NCI-H187 treated with DMSO at 0.1 percent for 48 hours (cell line): ENCODE measurements at places on chromosomes 7 and 10.

GRCh38 chr7:22295402-22296264 lies 61.3 kb downstream of the RAPGEF5 start:
- DNase-seq, result no peak

DNA sequence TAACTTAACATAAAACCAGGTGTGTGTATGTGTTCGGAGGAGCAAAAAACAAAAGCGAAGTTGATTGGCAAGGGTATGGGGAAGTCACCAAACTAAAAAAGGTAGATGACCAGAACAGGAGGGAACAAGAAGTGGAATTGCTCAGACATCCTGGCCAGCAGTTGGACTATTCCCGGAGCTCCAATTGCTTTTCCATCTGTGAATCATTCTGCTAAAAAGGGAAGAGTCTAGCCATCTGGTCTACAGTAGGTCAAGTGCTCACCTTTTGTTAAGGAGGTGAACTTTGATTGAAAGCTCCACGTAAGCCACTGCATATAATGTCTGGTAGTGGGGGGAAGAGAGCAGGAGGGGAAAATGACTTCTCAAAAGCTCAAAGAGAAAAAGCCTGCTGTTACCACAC lies 50.0 kb upstream of the BET1 start:
- DNase-seq, result no peak

- DNase-seq, result no peak
Observed at GRCh38 chr10:44557596-44558191, 172.8 kb upstream of the CXCL12 start.

DNA sequence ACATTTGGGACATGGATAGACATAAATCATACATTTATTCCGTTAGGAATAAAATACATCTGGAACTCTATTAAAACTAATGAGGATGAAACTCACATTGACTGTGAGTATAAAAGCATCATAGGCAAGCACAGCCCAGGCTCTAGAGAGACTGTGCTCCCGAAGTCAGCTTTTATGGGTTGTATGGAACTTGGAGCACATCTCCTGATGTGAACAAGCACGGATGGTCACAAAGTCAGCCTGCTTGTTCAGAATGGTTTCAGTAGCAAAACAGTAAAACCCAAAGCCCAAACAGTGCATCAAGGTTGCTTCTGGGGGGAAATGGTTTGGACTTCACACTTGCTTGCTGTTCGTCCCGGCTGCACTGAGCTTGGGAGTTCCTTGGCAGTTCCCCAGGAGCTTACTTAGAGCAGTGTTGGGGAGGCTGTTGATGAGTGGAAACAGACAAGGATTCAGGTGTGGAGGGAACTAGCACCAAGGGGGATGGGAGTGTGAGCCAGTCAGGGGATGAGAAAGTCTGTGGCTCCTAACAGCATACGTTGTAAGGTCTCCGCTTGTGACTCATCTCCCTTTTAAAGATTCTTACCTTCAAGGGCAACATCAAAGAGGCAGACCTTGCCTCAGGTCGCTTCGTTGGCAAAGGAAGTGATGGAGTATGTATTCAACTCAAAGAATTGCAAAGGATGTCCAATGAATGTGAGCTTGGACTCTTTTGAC lies 19.7 kb upstream of the ITGA8 start:
- no peak for DNase-seq

GRCh38 chr10:100334762-100335161 lies 4.7 kb upstream of the PKD2L1 start:
- DNase-seq, result no peak

DNA sequence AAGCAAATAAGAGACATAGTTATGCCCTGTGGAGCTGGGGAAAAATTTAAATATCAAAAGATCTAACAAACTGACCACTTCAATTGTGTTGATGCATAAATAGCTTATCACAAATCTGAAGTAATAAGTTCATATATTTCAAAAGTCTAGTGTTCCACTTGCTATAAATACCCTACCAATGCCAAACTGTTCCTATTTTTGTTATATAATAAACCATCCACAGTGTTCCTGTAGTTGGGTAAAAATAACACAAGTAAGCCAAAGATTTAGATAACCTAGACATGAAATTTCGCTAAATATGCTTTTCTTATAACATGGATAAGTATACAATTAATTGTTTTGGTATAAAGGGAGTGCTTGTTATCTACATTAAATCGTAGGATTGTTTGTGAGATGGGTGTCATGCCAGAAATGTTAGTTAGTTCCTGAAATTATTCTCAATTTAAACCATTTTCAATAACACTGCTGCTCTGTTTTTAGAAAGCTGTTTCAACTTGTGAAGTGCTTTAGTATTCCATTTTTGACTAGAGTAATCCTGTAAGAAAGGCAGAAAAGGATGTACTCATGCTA lies 85.5 kb downstream of the CACNA2D1 start:
- no peak for DNase-seq

GRCh38 chr10:98924526-98924925 lies 311.1 kb downstream of the HPSE2 start:
- DNase-seq, result no peak

DNA sequence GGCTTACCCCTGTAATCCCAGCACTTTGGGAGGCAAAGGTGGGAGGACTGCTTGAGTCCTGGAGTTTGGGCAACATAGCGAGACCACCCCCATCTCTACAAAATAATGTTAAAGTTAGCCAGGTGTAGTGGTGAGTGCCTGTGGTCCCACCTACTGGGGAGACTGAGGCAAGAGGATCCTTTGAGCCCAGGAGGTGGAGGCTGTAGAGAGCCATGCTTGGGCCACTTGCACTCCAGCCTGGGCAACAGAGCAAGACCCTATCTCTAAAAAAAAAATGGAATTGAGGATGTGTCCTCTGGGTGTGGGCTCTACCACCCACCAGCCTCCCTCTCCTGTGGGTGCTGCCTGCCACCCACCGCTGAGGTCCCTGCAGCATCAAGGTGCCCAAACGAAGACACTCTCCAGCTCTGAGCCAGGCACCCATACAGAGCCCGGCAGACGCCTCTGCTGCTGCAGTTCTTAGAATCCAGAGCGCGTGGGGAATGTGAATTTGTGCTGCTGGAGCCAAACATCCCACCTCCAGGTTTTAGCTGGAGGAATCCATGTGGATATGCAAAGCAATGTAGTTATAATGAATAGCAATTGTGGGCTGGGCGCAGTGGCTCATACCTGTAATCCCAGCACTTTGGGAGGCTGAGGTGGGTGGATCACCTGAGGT lies 176.0 kb upstream of the TNRC18 start:
- DNase-seq, result no peak

DNA sequence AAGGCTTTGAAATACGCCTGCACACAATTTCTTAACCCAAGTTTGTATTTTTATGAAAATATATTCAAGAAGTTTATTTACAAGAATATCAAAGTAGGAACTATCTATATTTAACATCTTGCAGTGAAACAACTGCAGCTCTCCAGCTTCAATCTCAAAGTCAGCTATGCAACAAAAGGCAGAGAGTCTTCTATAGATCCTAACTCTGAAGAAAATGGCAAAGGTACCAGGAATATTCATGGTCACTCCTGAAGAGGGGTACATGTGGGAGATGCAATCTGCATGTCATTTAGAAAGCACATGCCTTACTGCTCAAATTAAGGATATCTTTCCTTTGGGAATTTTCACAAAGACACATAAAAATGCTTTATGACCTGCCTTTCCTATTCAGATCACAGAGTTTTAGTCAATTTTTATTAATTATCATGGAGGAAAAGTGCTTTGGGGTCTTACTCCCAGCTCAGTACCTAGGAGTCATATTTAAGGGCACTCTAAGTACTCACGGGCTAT lies 1.5 kb downstream of the ANK3 start:
- DNase-seq, result no peak

- no peak for DNase-seq
Observed at GRCh38 chr10:3363311-3364045, 190.9 kb upstream of the PITRM1 start.

- no peak for DNase-seq
Observed at GRCh38 chr10:132872658-132873057, 69.7 kb downstream of the CFAP46 start.

- DNase-seq, result no peak
Observed at GRCh38 chr10:77285529-77286182, 352.0 kb downstream of the KCNMA1 start.

DNA sequence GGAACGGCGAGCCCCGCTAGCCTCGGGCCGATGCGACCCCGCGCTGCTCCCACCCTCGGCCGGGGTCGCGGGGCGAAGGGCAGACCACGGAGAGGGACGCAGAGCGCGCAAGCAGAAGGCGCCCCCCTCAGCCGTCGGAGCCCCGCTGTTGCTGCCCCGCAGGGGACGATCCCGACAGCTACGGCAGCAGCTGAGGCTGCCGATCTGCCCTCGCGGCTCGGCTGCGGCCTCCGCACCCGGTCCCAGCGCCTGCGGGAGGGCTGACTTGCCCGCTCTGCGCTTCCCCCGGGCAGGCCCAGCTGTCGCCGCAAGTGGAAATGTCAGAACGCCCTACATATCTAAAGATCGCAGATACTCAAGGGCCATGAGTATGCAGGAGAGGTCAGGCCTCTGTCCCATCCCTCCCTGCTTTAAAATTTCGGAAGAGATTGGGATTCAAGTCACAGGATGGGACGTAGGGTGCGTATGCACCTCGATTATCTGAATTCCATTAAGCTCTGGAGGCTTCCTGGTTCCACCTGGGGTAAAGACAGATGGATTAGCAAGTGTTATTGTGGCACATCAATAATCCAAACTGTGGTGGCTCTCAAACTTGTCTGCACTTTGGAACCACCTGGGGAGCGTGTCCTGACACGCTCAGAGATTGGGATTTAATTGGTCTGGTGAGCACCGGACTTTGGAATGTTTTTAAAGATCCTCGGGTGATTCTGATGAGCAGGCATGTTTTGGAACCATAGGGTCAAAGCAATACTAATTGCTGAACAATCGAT lies at the start of gene CRPPA:
Gene CRPPA, minus strand, starts transcription at position 206 of the 770 bp plus-strand sequence. CDS start 216 bp downstream, outside the sequence.
- no peak for DNase-seq

DNA sequence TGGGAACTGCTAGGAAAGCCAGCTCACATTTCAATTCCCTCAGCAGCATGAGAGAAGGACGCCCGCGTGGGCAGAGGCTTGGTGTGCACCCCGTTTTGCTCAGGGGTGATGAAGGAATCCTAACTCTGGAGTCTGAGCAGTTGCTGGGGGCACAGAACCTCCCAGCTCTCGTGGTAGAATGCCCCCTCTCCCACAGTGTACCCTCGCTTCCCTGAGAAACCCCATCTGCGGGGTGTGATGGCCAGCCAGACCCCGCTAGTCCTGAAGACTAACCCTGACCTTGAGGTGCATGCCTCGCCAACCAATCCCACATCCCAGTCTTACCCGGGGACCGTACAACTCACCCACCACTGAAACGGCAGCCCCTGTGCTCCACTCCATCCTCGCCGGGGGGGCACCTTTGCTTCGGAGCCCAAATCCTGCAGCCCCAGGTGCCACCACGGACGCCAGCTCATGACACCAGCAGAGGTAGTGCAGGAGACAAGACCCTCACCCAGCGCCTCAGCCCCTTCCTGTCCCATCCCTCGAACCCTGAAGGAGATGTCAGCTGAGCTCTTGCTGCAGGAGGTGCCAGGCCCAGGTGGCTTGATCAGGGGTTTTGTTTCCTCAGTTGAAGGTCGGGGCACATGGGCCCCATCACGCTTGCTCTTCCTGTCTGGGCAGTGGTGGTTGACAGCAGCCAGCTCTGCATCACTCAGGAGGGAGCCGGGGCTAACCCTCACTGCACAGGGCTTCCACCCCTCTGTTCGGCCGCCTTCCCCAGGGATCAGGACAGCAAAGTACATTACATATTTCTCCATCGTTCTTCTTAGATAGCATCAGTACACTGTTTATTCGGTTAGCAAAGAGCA lies 236.5 kb downstream of the MGMT start:
- DNase-seq, result no peak

DNA sequence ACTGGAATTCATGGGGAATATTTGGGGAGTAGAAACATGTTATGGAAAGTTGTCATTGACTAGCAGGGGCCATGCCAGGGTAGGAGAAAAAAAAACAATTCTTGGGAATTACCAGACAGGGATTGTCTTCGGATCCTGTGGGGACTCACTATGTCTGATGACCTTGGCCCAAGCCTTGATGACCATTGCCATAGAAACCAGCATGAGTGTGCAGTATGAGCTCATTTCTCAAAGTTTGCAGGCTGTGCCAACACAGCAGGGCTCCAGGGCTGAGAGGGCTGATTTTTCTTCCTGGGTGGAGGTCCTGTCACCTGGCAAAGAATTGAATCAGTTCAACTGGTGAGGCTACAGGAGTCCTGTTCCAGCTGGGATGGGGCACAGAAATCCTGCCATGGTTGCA lies 198.3 kb downstream of the ADRA2A start:
- no peak for DNase-seq

DNA sequence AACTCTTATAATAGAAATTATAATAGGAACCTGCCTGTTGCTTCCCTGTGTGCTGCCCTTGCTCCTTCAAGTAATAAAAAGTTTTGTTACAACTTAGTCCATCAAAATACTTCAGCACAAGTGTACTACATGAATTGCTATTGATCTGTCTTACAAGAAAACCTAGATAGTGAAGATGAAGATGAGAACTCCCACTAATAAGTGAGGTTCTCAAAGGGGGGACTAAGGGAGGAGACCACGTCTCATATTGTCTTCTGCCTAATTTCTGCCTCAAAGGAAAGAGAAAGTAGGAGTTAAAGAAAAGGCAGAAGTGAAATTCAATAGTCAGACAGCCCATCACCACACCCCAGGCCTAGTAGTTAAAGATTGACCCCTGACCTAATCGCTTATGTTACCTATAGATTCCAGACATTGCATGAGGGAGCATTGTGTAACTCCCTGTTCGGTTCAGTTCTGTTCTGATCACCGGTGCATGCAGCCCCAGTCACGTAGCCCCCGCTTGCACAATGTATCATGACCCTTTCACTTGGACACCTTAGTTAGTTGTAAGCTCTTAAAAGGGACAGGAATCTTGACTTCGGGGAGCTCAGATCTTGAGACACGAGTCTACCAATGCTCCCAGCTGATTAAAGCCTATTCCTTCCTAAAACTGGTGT lies 18.2 kb upstream of the CHST3 start:
- no peak for DNase-seq

DNA sequence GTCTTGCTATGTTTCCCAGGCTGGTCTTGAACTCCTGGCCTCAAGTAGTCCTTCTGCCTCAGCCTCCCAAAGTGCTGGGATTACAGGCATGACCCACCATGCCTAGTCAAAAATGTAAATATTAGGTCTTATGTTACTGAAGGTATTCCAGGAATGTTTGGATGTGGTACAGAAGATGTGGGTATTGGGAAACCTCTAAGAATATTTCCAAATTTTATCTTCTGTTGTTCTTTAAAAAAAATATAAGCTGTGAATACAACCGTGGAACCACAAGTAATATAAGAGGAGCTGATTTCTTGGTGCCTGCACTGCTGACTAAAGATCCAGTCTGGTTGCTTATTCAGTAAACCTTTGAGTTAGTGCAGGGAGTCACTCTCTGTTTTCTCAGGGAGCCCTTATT lies 178.3 kb downstream of the AUTS2 start:
- DNase-seq, result no peak

GRCh38 chr7:89377219-89377618 lies 581.7 kb upstream of the TEX47 start:
- DNase-seq, result no peak

GRCh38 chr7:152882576-152883310 lies 123.2 kb downstream of the ACTR3B start:
- no peak for DNase-seq
